ENCODE measurements at places on chromosomes 6 and 20.
A peak's percentile ranks its signal among the peaks of the same experiment; 100 is the strongest.

DNA sequence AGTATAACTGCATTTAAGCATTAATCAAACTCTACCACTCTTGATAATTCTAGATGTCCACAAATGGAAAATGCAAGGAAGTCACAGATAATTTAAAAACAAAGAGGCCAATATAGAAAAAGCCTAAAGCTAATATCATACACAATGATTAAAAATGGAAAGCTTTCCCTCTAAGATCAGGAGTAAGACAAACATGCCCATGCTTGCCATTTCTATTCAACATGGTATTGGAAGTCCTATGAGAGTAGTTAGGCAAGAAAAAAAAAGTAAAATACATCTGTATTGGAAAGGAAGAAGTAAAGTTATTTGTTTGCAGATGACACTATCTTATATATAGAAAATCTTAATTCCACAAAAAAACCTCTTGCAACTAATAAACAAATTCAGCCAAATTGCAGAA lies 164.6 kb upstream of the FERMT1 start:
- no peak for DNase-seq

GRCh38 chr6:53306819-53307347 lies 41.9 kb downstream of the ELOVL5 start:
- DNase-seq, result no peak

DNA sequence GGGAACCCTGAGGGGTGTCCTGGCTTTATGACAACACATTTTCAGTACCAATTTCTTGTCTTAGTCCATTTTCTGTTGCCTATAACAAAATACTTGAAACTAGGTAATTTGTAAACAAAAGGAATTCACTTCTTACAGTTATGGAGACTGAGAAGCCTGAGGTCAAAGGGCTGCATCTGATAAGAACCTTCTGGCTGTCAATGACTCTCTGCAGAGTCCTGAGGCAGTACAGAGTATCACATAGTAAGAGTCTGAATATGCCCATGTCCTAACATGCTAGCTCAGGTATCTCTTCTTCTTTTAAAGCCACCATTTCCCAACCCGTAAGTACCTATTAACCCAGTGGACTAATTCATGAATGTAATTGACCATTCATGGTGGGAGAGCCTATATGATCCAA lies 1458.6 kb upstream of the EYS start:
- DNase-seq, result no peak

- no peak for DNase-seq
These were observed 29.2 kb downstream of the OSBPL2 start for GRCh38 chr20:62267543-62267942.

DNA sequence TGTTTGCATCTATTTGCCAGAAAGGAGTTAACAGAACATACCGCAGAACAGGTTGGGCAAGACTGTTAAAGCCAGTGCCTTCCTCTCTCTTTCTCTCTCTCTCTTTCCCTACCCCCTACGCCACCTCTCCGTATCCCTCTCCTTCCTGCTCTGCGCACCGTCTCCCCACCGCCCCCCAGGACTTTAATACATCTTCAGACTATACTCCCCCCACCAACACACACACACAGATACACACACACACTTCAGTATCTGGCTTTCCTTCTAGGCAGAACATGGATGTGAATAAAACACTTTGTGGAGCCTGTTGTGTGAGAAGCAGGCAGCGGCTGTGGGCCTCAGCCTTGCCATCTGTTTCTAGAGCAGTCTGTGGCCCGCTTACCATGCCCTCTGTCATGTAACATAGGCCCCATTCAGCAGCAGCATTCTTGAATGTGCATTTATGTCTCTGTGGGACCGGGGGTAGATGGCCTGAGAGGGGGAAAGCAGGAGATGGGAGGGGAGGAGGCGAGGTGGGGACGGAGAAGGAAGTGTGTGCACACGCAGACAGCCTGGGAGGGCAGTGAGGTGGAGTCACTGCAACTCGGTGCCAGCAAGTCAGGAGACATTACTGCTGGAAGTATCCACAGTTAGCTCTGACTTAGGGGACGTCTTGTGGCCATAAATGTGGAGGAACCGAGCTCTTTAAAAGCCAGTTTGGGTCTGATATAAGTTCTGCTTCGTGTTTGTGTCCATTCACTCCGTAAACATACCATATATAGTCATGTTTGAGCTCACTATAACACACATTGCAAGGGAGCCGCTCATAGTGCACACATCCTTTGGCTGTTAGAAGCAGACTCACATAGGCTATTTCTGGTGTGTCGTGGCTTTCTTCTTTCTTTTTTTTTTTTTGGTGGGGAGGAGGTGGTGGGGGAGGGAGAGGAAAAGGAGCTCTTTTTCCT lies 38.4 kb downstream of the RREB1 start:
- peak; percentile 62 for DNase-seq

GRCh38 chr6:158999154-158999665 lies 792 bp downstream of the RSPH3 start:
- DNase-seq, result no peak

- no peak for DNase-seq
These were observed 361.6 kb upstream of the RUNX2 start for GRCh38 chr6:44966449-44967092.

DNA sequence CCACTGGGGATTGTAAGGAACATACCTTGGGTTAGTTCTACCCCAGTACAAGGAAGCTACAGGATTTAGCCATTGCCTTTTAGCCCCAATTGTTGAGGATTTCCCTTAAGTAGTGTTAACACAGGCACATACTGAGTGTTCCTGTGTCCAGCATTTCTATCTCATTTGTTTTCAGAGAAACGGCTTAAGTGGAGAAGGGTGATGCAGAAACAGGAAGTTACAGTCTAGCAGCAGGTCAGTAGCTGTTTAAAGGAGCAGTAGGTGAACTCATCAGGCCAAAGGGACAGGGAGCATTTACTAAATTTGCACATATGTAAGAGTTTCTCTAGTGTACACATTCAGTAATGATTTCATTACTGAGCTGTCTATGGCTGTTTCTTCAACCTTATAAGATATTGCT lies 644.2 kb upstream of the GJE1 start:
- DNase-seq, result no peak

DNA sequence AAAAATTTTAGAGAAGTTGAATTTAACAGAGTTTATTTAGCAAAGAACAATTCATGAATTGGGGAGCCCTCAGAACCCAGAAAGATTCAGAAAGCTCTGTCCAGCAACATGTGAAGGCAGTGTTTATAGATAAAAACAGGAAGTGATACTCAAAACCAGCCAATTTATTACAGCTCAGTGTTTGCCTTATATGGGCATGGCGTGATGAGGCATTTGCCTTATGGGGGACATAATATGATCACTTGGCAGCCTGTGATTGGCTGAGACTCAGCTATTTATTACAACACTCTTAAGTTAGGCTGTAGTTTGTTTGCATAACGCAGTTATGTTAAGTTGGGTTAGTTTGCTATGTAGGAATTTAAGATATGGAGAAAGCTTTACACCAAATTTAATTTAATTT lies 11.5 kb downstream of the HLA-DPA1 start:
- DNase-seq, result no peak

- DNase-seq, result no peak
These were observed 144.2 kb downstream of the TBC1D32 start for GRCh38 chr6:121190122-121190521.

GRCh38 chr6:37861452-37861851 lies 41.9 kb downstream of the ZFAND3 start:
- DNase-seq, result no peak

DNA sequence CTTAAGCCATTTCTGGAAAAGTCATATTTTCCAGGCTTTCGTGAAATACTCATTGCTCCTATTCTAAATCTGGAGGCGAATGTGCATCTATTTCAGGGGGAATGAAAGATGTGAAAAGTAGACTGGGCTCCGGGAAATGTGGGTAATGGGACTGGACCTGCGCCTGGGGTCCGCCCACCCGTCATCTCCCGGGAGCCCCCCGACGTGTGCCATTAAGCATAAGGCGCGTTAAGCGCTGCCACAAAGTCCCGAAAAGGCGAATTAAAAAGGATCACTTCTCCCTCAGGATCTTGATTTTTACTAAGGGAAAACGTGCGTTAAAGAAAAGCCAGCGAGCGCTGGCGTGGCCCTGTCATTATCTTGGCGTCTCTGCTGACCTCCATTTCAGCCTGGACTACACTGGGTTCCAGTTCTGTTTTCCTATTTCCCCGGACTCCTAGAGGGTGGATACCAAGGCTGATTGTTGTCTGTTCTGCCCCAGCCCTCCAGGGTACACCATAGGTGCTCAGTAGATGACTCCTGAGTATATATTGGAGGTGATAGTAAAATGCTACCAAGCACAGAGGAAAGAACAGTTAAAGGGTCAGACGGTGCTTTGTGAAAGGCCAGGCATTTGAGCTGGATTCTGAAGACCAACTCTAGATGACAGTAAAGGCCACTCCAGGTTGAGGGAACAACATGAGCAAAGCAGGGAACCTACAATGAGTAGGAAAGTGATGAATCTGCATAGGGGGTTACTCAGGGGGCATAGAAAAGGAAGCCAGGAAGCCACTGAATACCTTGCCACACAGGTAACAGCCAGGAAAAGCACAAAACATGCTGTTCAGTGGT lies 89.2 kb upstream of the ARID1B start:
- peak; percentile 74 for DNase-seq

- peak; percentile 41 for DNase-seq
These were observed 81.1 kb downstream of the RIPOR3 start for GRCh38 chr20:50610212-50610718.

- no peak for DNase-seq
These were observed 18.0 kb downstream of the C6orf52 start for GRCh38 chr6:10676403-10676802.

- no peak for DNase-seq
These were observed 19.1 kb downstream of the GHRH start for GRCh38 chr20:37242503-37242902.

- DNase-seq, result no peak
These were observed 111.3 kb upstream of the MLN start for GRCh38 chr6:33915134-33915533.

- no peak for DNase-seq
These were observed 125.9 kb downstream of the TRMT11 start for GRCh38 chr6:126112171-126112632.

- DNase-seq, result no peak
These were observed 39.3 kb upstream of the DSN1 start for GRCh38 chr20:36812594-36813463.

All from endodermal cell (in vitro differentiated cells).